ENCODE measurements at places on chromosomes 11 and 22.

- no peak for DNase-seq
Observed at GRCh38 chr22:44603767-44604166, 98.2 kb upstream of the PRR5 start.

GRCh38 chr11:1640076-1640946, 10.7 kb downstream of the KRTAP5-5 start:
- peak; percentile 47 for DNase-seq

DNA sequence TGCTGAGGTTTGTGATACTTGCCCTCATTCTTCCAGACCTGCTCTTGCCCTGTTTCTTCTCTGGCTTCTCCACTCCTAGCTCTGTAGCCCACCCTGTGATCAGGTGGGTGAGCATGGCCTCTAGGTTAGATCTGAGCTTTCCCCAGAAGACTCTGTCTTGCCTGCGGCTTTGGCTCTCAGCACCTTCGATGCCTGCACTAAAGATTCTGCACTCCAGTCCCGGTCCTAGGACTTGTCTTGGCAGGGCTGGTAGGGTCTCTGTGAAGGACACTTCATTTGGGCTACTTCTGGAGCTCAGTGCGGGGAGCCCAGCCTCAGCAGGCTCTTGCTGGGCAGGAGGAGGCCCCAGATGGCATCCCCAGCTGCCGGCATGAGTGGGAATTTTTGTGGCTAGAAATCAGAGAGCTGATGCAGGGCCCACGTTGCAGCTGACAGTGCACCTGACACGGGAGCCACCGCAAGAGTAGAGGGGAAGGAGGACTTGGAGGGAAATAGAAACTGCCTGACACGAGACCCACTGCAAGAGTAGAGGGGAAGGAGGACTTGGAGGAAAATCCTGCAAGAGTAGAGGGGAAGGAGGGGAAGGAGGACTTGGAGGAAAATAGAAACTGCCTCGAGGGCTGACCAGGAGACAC, 226.9 kb upstream of the B3GAT1 start:
- no peak for DNase-seq

- DNase-seq, result no peak
Observed at GRCh38 chr22:40498420-40499208, 128.2 kb downstream of the SGSM3 start.

GRCh38 chr11:114563077-114563476, 3.4 kb upstream of the NXPE1 start:
- no peak for DNase-seq

- DNase-seq, result no peak
Observed at GRCh38 chr11:80188076-80188627, 747.3 kb upstream of the TENM4 start.

- no peak for DNase-seq
Observed at GRCh38 chr22:22178992-22179391, 65.6 kb upstream of the VPREB1 start.

DNA sequence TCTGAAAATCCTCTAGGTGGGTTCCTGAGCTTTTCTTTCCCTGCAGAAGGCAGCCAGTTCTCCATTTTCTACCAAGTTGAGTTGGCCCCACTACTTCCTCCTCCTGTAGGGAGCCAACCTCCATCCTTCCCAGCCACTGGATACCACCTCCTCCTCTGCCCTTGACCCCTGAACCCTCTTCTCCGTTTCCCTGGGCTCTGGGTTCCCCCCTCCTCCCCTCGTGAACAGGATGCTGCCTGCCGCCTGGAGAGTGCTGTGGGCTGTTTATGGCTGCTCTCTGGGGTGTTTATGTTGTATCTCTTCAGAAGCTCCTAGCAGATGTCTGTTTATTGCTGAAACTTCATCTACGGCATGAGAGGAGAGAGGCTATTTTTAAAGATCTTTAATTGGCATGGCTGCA, 8.6 kb downstream of the MICAL2 start:
- peak; percentile 73 for DNase-seq

- no peak for DNase-seq
Observed at GRCh38 chr22:26318975-26319374, 110.1 kb upstream of the ASPHD2 start.

DNA sequence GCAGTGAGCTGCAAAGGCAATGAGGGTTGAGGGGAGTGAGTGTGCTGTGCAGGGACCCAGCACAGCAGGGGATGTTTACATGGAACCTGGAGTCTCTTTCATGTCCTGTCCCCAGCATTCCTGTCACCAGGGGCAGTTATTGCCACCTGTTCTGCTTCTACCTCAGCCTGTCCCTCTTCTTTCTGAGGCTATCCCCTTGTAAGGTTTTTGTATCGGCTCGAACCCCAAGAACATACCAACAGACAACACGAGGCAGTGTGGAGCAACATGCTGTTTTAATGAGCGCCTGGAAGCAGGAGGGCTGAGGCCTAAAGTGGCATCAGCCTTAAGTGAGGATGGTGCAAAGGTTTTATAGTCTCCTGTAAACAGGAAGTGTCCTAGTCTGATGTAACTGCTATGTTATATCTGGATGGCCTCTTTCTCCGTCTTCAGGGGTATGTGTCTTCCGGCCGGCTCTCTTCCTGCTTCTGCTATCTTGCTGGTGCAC, 3.9 kb downstream of the SCGB2A2 start:
- DNase-seq, result no peak

DNA sequence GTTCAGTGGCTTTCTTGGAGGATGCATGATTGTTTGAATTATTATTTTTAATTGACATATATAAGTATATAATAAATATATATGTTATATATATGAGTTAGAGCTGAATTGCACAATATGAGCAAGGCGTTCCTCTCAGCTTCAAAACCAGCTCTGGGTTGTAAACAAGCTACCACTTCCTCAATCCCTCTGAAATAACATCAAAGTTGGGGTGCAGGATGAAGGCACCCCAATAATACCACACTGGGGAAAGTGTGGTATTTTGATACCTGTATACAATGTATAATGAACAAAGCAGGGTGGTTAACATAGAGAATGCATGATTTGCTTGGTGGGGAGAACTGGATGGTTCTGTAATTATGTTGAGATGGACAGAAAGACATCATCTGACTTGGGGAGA, 1.7 kb upstream of the SORL1 start:
- DNase-seq, result no peak

DNA sequence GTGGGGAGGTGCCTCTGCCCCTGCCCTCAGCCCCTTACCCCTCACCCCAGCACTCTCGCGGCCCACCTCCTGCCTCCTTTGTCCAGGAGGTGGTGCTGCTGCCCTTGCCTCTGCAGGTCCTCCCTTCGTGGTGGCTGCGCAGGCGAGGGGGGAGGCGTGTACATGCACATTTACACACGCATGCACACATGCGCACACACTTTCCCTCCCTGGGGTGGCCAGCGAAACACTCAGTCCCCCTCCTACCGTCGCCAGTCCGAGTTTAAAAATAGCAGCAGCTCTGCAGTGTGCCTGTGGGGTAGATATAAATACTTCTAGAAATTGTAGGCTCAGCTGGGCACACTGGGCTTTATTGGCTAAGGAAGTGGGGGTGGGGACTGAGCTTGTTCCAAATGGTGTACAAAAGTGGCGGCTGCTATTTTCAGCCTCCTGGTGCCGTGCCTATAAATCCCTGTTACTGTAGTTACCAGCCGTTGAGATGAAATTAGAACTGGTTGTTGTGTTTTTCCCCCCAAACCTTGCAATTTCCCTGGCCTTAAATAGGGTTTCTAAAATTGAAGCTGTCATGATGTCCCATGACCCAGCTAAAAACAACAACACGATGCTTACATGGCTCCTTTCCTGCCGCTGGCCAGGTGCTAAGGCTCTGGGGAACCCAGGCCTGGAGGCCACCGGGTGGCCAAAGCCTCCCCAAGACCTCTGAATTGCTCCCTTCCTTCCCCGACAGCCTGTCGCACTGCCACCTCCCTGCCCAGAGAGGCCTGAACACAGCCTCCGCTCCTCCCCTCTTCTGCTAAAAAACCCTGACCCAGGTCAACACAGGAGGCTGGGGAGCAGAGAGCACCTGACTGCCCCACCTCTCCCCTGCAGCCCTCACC, 12.4 kb downstream of the PICK1 start:
- DNase-seq, result no peak

- DNase-seq, result no peak
Observed at GRCh38 chr11:10490398-10491241, 35.6 kb downstream of the AMPD3 start.

DNA sequence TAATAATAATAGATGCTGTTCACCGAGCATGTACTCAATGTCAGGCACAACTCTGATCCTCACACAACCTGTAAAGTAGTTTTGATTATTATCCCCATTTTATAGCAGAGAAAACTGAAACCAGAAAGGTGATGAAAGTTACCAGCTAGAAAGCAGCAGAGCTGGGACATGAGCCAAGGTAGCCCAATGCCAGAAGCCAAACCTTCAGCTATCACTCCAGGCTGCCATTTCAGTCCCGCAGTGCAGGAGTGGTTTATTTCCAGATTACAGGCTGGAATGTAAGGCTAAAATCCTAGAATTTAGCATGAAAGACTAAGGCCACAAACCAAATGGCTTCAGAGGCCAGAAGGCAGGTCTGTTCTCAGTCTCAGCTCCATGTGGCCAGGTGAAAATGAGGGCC, 108.8 kb downstream of the TENM4 start:
- DNase-seq, result no peak

GRCh38 chr22:38655519-38656255, 505 bp downstream of the FAM227A start:
- peak; percentile 48 for DNase-seq

DNA sequence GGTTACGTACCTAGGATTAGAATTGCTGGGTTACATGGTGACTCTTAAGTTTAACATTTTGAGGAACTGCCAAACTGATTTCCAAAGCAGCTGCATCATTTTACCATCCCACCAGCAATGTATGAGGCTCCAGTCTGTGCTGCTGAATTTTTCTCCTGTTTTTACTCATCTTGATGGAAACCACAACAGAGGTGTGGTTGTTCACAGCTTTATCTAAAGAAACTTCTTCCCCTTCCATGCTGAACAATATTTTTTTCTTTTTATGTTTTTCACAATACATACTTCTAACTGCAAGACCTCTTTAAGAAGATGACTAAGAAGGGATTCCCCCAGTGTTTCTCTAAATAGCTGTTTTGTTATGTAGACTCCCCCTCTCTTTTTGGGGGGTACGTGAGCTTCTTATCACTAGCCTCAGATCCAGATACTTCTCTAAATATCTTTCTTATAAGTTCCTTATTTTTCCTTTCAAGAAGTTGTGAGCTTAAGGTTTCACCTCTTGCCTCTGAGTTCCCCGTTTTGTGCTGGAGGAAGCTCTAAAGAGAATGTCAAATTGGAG, 24.0 kb downstream of the TCP11L1 start:
- no peak for DNase-seq

GRCh38 chr11:64859542-64860414, 15.3 kb upstream of the CDC42BPG start:
- DNase-seq, result no peak

GRCh38 chr11:1281974-1282365, 27.5 kb downstream of the TOLLIP start:
- DNase-seq, result no peak

- DNase-seq, result no peak
Observed at GRCh38 chr22:48320048-48320682, 1507.5 kb downstream of the BRD1 start.

GRCh38 chr22:38271927-38272372, 860 bp downstream of the TMEM184B start:
- DNase-seq, result no peak

- DNase-seq, result peak; percentile 38
Observed at GRCh38 chr11:114243461-114244372, 52.5 kb upstream of the NNMT start.

DNA sequence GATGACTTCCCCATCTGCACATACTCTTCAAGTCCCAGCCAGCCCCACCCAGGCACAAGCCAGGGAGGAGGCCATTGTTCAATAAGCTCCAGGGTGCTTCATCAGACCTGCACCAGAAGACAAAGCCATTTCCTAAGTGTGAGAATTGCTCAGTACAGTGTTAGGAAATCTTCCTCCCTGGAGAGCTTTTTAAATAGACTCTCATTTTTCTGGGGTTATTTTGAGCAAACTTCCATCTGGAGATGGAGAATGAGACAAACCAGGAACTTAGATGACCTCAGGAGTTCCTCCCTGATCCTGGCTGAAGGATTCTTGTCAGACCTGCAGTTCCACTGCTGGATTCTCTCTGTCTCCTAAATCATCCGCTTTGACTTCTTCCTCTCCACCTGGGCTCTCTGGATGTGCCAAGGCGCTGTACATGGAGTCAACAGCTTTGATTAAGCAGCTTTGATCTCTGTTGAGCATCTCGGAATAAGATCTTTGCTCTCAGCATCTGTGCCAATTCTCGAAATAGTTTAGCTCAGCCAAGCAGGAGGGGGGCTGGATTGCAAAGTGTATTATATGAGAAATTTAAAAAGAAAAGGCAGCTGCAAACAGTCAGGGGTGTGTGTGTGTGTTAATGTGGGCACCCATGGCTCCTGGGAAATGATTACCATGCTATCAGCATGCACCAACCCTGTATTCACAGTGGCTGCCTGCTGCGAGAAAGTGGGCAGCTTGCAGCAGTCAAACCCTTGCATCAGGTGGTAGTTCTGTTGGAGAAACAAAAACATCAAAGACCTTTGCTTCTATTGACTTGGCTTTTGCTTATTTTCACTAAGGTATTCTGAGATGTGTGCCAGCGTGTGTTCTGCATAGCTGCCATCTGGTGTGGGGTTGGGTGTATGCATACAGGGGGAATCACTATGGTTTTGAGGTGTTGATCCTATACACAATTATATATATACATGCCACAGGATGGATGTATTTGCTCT, 70.2 kb upstream of the NAV2 start:
- DNase-seq, result no peak

DNA sequence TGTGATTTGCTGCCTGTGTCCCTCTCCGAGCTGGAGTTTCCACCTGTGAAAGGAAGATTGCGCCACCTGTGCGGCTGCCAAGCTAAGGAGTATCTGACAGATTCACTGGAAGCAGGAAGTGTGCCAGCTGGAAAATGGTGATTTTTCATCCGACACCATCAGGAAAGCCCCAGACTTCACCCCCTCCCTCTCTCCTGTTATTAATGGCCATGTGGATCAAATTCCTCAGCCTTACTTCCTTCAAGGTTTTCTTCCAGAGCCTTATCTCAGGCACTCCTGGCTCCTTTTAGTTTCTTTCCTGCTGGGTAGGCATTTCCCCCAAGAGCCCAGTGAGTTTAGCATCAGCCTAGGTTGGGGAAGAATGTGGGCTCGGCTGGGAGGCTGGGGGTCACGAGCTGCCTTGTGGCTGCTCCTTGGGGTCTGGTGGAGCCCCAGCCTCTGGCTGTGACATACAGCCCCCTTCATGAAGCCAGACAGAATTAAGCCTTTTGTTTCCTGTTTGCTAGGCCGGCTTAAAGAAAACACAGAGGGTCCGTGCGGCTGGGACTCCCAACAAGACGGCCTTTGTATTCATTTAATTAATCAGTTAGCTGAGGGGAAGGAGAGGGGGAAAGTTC, 37.1 kb downstream of the PKNOX2 start:
- no peak for DNase-seq
